ENCODE measurements at places on chromosomes 16 and 17.
A peak's percentile ranks its signal among the peaks of the same experiment; 100 is the strongest.

DNA sequence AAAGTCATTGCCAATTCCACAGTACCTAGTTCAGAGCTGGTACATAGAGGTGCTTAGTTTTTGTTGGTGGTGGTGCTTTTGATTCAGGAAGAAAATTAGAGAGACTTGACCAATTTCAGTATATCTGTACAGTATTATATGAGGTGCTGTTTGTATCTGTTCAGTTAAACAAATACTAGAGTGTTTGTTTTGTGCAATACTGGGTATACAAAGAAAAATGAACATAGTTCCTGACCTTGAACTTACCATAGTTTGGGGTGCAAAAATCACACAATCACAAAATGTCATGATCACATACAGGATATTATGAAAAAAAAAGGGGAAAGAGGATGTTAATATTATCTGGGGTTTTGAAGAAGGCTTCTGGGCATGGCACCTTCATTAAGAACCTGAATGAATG, 39.8 kb upstream of the GOT2 start:
- no peak for DNase-seq

- DNase-seq, result no peak
Measured at GRCh38 chr16:83924686-83925085, 25.8 kb downstream of the MLYCD start.

DNA sequence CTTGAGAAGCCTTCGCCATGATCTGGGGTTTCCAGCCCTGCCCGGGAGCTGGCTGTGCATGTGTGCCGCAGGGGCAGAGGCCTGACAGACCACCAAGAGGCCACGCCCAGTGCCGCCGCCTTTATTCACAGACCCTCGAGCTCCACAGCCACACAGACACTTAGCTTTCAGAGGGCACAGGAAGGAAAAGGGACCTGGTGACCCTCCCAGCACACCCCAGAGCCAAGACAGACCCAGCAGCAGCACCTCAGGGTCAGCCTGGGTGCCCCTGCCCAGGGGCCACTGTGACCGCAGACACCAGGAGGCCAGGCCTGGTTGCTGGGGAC, 10.8 kb downstream of the MCRIP1 start:
- DNase-seq, result no peak

GRCh38 chr16:15726715-15727114, 76.7 kb downstream of the NDE1 start:
- no peak for DNase-seq

DNA sequence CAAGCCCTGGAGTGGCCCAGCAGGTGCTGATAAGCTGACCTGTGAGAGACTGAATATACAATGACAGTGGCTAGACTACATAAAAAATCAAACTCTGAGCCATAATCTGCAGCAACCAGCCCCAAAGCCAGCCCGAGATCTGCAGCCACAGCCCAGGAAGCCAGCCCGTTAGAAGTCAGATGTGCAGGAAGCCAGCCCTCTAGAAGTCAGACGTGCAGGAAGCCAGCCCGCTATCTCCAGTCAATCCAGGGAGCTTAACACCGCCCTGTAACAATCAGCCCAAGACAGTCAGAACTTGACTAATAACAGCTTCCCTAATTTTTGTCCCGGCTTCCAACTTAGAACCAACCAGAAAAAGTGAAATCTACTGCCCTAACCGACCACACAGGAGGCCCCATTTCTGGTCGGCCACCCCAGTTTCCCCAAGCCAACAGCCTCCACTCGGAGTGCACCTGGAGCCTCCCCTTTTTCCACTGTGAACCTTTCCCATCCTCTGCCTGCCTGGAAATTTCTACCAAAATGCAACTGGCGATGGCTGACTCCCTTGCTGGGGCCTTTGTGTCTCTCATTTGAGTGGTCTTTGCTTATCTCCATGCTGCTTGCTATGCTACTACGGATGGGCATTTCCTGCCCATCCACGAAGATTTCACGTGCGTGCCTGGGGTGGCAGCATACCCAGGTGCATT, 769.3 kb downstream of the KCNJ18 start:
- DNase-seq, result no peak

DNA sequence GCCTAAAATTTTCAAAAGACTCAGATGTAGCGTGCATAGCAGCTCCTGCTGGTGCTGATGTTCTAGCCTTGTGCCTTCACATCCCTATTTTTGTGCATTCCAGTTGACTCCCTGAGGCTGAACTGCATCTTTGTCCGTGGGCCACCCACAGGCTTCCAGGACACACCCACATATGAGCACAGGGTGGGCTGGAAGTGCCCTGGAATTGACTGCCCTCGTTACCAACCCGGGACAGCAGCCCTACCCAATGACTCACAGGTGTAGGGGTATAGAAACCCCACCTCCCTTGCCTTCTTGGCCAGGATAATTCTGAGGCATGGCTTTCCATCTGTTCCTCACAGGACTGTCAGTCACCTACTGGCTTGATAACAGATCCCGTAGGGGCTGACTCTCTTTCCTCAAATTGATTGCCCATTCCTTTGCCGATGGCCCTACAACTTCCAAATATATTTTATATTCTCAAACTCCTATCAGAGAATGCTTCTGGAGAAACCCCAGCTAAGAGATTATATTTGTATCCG, 65.9 kb upstream of the CDH13 start:
- DNase-seq, result no peak

GRCh38 chr16:85905110-85906095, 6.4 kb downstream of the IRF8 start:
- DNase-seq, result no peak

DNA sequence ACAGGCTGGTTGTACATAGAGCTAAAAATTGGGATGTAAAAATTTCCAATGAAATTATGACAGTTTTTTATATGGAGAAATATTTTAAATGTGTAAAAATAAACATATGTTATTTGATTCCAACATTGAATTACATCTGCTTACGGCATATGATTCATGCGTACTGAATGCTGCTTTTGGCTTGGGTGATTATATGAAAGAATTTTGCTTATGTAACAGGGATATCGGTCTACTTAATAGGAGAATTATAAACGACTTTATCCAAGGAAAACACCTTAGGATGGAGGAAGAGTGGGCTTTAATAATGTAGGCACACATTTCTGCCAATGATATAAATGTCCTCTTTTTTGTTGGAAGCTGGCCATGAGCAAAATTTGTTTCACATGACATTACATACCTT, 197.3 kb upstream of the GOT2 start:
- DNase-seq, result no peak

GRCh38 chr17:15462976-15463772, 4.2 kb downstream of the CDRT4 start:
- no peak for DNase-seq

GRCh38 chr17:58060596-58061191, 22.5 kb upstream of the DYNLL2 start:
- DNase-seq, result no peak

DNA sequence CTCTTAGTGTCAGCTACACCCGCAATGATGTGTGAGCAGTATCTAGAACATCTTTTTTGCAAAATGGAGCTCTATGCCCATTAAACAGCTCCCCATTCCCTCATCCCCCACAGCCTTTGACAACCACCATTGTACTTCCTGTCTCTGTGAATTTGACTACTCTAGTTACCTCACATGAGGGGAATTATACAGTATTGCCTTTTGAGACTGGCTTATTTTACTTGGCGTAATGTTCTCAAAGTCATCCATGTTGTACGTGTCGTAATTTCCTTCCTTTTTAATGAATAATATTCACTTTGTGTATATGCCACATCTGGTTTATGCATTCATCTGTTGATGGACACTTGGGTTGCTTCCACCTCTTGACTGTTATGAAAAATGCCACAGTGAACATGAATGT, 23.2 kb upstream of the CCL22 start:
- DNase-seq, result no peak

GRCh38 chr17:39696731-39697130, 3.1 kb upstream of the ERBB2 start:
- DNase-seq, result no peak

GRCh38 chr16:80932708-80933095, 74.0 kb downstream of the CMC2 start:
- peak; percentile 28 for DNase-seq

GRCh38 chr17:951325-952132, 28.0 kb downstream of the NXN start:
- DNase-seq, result no peak

GRCh38 chr16:55955845-55956244, 80.7 kb upstream of the CES5A start:
- DNase-seq, result peak; percentile 10

GRCh38 chr17:32117399-32117798, 24.9 kb upstream of the RHOT1 start:
- DNase-seq, result no peak

DNA sequence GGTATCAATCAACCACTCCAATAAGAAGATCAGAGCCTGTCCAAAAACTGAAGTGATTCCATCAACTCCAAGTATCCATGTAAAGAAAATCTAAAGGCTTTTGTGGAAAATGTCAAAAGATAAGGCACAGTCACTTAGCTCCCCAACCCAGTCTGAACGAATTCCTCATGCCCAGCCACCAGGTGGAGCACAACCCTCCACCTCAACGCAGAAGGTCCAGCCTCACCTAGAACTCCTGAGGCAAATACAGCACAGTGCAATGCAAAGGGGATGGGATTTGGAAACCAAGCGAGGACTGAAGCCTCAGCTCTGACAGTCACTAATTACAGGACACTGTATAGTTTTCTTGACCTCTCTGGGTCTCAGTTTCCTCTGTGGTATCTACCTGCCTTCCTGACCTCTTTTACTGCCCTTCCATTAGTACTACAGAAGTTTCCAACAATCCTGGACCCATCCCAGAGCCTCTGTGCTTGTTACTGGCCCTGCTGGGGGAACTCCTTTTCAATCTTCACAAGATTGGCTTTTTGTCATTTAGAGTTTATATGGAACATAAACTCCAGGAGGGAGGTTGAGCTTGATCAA, 2.0 kb downstream of the NCBP3 start:
- DNase-seq, result no peak

DNA sequence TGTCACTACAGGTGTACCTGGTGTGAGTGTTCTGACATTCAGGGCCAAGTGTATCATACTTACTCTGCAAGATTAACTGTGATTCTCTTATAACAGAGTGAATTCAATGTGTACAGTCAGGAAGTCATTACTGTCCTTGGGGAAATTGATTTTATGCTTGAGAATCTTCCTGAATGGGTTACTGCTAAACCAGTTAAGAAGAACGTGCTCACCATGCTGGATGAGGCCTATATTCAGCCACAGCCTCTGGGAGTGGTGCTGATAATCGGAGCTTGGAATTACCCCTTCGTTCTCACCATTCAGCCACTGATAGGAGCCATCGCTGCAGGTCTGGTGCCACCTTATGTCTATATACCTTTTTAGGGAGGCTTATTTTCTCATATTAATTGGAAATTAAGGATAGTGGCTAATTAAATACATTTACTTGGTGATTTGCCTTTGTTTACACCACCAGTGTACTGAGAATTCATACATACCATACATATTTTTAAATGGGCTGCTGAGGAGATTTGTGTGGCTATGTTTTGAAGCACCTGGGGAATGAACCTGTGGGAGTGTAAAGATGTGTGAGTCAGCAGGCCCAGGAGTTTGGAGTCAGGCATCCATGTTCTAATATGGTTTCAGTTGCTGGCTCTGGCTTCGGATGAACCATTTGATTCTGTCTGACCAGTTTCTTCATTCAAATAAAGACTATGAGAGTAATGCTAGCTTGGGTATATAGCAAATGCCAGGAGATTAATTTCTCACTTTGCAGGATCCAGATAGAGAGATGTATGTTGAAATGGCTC, 3.1 kb downstream of the ALDH3A2 start:
- no peak for DNase-seq

DNA sequence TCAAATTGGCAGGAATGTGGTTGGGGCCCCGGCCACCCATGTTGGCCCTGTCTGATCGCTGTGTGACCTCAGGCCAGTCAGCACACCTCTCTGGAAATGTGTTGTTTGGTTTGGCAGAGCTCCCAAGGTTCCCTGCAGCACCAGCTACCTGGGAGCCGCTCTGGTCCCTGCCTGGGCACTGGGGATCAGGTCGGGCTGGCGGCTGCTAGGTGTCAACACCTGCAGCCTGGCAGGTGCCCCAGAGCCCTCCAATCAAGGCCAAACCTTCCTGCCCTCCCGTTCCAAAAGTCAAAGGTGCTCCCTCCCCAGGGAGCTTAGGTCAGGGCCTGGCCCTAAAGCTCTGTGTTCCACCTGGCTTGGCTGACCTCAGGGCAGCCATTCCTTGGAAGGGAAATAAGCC, 55.9 kb downstream of the ZDHHC7 start:
- no peak for DNase-seq

- DNase-seq, result no peak
Measured at GRCh38 chr16:4260360-4260759, 12.5 kb downstream of the TFAP4 start.
